Activated CD4-positive, alpha-beta memory T cell treated with anti-CD3 and anti-CD28 coated beads for 36 hours (primary cell): ENCODE measurements at places on chromosomes 1 and 21.

DNA sequence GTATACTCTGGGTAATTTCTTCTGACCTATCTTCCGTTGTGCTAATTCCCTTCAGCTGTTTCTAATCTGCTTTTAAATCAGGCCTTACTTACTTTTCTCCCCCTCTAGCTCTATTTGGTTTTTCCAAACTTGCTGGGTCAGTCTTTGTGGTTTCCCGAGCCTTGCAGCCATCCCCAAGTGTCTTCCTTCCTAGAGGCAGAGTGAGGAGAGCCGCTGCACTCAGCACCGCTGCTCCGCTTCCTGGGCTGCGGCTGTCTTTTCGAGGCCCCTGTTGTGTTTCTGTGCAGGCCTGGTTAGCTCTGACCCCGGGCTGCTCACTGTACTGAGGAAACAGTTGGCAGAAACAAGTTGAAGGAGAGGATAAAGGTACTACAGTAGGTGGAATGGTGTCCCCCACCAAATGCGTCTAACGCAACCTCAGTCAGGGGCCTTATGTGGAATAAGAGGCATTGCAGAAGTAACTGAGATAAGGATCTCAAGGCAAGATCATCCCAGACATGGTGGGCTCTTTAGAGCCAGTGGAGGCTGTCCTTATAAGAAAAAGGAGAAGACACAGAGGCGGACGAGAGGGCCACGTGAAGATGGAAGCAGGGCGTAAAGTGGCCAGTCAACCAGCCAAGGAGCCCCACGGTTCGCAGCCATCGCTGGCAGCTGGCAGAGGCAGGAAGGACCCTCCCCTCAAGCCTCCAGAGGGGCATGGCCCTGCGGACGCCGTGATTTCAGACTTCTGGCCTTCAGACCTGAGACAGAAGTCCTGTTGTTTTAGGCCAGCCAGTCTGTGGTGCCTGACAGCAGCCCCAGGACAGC lies 10.5 kb downstream of the WNT9A start:
- DNase-seq = no peak

GRCh38 chr1:227321035-227321434 lies 2.7 kb upstream of the CDC42BPA start:
- no peak for DNase-seq

GRCh38 chr1:234628089-234628488 lies 18.1 kb upstream of the IRF2BP2 start:
- DNase-seq = peak; percentile 32

DNA sequence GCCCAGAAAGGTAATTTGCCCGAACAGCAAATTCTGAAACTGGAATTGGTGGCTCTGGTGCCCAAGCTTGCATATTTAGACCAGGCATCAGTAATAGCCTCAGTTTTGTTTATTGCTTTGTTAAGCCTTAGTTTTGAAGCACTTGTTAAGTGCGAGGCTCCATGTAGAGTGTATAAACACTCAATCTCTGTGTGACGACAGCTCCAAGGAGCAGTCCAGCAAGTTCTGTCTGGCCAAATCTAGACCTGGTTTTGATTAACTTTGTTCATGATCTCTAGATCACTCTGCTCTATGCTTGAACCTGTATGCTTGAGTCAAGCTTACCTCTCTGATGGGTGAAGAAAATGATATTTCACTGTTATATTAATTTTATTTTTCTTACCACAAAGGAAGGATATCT lies 37.4 kb downstream of the DOP1B start:
- no peak for DNase-seq
